ENCODE measurements at places on chromosomes 16 and 17.

- no peak for DNase-seq
Observed at GRCh38 chr16:70775399-70775798, 25.6 kb downstream of the VAC14 start.

DNA sequence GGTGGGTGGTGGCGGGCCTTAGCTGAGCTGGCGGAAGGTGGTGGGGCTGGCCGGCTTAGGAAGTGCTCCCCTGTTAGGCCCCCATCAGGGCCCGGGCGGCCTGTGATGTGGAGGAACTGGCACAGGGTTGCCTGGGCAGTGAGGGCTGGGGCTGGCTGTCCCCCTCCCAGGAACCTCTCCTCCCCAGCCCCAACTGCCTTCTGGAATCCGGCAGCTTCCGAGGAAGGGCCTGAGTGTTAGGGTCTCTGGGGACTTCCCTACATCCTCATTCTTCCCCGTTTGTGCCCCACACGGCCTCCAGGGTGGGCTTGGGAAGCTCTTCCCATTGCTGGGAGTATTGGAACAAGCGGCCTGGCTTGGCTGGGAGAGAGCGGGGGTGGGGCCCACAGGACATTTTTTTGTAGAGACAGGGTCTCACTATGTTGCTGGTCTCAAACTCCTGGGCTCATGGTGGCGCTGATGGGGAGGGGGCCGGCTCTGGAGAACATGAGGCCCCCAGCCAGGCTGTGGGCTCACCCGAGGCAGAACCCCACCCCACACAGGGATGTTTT is 89.9 kb upstream of the CIBAR2 start:
- DNase-seq, result no peak

DNA sequence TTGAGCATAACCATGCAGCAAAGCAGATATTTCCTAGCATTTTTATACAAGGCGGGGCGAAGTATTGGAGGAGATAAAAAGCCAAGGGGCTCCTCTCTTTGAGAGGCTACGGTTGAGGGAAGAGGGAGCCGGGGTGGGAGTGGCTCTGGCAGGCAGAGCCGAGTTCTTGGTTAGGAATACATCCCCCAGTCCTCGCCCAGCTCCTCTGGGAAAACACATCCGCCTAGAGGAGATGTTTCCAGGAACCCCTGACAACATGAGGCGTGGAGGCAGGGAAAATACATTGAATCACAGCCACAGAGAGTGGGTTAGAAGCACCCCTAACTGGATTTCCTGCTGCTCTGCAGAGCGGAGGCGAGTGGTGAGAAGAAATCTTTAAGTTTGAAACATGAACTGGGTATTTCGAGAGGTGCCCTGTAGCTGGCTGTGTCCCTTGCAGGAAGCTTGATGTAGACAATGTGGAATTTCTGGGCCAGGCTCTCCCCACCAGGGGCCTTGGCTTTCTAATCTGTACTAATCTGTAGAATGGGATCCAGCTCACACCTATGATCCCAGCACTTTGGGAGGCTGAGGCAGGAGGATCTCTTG is 27.3 kb downstream of the TTYH2 start:
- DNase-seq, result no peak

GRCh38 chr17:55062921-55063320 is 94.4 kb downstream of the STXBP4 start:
- no peak for DNase-seq

GRCh38 chr16:67844497-67844896 is 2.2 kb upstream of the NUTF2 start:
- DNase-seq, result no peak

- no peak for DNase-seq
Observed at GRCh38 chr16:50102051-50102746, 36.4 kb downstream of the HEATR3 start.

GRCh38 chr17:37551788-37552187 is 57.4 kb downstream of the SYNRG start:
- DNase-seq, result no peak
